ENCODE measurements at places on chromosomes 3 and 15.
A peak's percentile ranks its signal among the peaks of the same experiment; 100 is the strongest.

DNA sequence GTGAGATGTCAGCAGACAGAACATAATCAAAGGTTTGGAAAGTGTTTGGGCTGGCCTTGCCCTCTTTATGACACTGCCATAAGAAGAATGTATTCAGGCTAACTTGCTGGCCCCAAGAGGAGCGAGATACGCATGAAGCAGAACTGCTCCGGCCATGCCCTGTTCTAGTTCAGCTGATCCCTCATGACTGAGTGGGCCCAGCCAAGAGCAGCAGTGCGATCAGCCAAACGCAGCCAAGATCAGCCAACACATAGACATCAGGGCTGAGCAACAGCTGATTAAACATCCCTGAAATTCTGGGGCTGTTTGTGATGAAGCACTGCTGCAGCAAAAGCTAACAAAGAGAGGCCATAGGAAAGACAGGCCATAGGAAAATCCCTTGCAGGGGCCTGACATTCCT lies 24.1 kb downstream of the POMGNT2 start:
- no peak for DNase-seq

DNA sequence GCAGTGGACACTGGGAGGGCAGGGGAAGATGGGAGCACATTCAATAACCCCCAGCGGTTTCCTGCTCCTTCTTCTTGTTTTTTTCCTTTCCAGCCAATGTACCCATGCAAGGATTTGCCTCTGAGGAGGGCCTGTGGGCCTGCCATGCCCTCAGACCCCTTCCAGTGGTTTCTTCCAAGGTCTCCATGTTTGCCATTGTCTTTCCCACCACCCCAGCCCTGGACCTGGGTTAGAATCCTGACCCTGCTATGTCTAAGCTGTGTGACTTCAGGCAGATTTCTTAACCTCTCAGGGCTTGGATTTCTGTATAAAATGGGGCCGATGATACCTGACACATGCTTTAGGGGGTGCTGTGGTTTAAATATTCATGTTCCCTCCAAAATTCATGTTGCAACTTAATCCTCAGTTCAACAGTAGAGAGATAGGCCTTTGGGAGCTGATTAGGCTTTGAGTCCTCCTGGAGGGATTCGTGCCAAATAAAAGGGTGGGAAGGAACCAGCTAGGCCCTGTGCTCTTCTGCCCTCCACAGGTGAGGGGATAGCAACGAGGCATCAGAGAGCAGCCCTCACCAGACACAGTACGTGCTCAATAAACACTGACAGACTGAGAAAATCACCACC lies 46.3 kb upstream of the FLNB start:
- DNase-seq = no peak

GRCh38 chr3:71492566-71492965 lies 91.0 kb downstream of the FOXP1 start:
- no peak for DNase-seq

- DNase-seq = no peak
Observed at GRCh38 chr15:57422113-57422754, 45.9 kb downstream of the CGNL1 start.

- DNase-seq = no peak
Observed at GRCh38 chr3:12603969-12604368, 47.1 kb downstream of the MKRN2 start.

DNA sequence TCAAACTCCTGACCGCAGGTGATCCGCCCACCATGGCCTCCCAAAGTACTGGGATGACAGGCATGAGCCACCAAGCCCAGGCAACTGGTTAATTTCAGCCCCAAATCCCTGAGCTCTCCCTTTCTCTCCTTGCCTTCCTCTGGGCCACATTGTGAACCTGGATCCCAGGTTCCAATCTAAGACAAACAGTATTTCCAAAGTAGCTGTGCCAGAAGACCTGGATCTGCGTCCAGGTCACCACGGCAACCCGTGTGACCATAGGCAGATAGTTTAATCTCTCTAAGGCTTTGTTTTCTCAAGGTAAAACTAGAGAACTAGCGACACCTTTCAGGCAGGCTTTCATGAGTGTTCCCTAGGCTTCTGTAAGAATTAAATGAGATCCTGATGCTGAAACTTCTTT lies 5.9 kb upstream of the RBPMS2 start:
- no peak for DNase-seq

GRCh38 chr3:103609472-103609871 lies 1174.7 kb downstream of the ZPLD1 start:
- no peak for DNase-seq

DNA sequence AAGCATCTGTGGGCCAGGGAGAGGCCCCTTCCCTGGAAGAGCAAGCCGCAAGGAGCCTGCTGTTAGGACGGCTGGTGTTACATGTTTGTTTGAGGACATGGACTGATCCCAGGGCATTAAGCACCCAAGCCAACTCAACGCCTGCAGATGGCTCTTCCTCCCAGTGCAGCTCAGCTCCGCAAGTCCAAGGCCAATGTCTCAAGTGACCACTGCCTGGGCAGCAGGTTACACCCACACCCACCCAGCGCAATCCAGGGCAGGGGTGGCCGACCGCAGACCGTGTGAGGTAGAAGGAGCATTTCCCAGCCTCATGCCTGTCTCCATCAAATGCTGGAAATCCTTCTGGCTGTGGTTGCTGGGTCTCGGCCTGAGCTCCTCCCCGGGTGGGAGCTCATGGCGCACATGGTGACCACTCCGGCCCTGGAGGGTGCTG lies 14.5 kb downstream of the GP5 start:
- DNase-seq = no peak

GRCh38 chr3:23324745-23325144 lies 121.6 kb downstream of the UBE2E2 start:
- no peak for DNase-seq

- no peak for DNase-seq
Observed at GRCh38 chr3:176780766-176781165, 416.5 kb downstream of the TBL1XR1 start.

DNA sequence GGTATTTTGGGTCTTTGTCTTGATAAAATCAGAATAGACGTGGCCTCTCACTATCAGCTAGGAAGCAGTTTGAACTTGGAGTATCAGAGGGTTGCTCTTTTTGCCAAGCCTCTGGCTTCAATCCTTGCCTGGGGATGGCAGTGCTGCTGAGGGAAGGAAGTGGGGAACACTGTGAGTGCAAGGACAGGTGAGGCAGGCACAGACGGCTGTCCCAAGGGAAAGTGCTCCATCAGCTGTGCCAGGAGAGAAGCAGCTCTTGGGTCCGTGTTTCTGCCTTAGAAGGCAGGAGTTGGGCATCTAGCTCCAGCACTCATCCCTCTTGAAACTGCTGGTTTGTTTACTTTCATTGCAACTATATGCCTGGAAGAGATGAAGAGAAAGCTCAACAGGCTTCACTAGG lies 33.2 kb downstream of the PML start:
- no peak for DNase-seq

DNA sequence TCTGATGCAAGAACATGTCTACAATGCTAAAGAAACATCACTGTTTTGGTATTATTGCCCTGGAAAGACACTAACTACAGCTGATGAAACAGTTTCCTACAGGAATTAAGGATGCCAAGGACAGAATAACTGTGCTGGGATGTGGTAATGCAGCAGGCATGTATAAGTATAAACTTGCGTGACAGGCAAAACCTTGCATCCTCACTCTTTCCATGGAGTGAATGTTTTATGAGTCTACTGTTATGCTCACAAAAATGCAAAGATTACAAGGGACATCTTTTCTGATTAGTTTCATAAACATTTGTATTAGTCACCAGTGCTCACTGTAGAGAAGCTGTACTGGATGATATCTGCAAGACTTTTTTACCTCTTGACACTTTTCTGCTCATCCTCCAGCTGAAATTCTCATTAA lies 143.6 kb downstream of the NAALADL2 start:
- no peak for DNase-seq

DNA sequence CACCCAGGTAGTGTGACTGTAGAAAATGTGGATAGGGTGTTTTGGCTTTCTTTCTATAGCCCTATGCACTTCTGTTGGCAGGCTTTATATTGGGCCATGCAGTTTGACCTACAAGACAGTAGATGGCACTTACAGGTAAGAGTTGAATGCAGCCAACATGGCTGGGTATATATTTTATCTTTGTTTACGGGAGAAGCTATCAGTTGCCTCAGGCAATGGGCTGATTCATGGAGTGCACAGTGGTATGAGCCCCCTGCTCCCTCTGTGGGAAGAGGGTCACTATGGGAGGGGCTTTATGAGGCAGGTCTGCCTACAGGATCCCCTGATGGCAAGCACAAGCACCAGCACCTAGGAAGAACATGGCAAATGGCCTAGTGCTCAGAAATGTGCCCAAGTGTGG lies 301.2 kb upstream of the CDIN1 start:
- no peak for DNase-seq

DNA sequence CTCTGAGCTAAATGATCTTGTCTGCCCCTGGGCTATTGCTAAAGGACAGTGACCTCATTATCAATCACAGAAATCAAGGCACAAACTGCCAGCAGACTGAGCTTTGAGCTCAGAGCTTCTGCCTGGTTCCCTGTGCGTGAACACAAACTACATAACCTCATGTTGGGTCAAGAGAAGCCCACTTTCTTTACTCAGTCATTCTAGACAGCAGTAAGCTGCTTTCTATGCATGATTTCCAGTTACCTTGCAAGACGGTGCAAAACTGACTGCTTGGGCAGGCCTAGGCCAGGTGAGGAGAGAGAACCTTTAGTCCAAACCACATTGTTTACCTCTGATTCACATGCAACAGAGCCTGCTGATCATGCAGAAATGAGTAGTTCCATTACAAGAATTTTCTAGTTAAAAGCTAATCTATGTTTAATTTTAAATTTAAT lies 75.1 kb downstream of the ARRDC4 start:
- DNase-seq = no peak

GRCh38 chr15:39282663-39283208 lies 298.1 kb upstream of the THBS1 start:
- DNase-seq = no peak

DNA sequence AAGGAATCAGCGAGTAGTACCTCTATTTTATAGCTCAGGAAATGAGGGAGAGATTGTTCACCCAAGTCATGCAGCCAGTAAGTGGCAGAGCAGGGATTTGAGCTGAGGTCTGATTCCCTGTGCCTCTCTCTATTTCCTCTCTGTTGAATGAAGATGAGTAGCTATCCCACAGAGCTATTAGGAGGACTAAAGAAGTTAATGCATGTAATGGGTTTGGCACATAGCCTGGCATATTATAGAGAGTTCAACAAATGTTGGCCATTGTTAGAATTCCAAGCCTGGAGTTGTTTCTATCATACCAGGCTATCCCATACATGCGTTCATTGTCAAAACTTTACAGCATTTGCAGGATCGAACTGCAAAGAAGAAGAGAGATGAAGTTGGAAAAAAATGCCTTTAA lies 21.8 kb upstream of the KLHL6 start:
- DNase-seq = no peak

GRCh38 chr3:158483701-158484235 lies 87.2 kb upstream of the MLF1 start:
- DNase-seq = no peak

DNA sequence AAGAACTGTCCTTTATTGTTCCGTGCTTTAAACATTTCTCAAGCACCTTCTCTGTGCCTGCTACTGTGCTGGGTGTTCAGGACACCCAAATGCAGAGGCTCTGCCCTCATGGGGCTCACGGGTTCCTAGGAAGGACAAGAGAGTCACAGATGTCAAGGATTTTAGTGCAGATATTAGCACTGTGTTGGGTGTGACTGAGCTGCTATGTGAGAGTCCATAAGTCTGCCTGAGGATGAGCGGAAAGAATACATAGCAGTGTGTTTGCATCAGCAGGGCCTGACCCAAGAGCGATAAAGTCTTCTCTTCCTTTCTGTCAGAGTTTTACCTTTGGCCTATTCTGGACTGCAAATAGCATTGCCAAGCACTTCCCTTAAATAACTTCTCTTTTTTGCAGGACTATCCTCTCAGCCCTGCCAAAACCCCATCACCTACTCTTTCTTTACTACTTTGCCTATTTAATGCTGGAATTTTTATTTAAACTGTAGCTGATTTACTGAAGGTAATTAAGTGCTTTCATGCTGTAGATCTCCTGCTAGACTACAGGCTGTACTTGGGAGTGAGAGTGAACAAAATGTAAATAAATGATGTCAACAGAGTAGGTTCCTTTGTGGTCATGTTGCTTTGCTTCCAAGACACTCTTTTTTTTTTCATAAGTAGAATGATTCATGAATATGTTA lies 459.4 kb upstream of the TPRG1 start:
- DNase-seq = no peak

- DNase-seq = no peak
Observed at GRCh38 chr3:192433704-192434103, 293.6 kb downstream of the FGF12 start.

- no peak for DNase-seq
Observed at GRCh38 chr3:46576879-46577278, 10.8 kb upstream of the LRRC2 start.

DNA sequence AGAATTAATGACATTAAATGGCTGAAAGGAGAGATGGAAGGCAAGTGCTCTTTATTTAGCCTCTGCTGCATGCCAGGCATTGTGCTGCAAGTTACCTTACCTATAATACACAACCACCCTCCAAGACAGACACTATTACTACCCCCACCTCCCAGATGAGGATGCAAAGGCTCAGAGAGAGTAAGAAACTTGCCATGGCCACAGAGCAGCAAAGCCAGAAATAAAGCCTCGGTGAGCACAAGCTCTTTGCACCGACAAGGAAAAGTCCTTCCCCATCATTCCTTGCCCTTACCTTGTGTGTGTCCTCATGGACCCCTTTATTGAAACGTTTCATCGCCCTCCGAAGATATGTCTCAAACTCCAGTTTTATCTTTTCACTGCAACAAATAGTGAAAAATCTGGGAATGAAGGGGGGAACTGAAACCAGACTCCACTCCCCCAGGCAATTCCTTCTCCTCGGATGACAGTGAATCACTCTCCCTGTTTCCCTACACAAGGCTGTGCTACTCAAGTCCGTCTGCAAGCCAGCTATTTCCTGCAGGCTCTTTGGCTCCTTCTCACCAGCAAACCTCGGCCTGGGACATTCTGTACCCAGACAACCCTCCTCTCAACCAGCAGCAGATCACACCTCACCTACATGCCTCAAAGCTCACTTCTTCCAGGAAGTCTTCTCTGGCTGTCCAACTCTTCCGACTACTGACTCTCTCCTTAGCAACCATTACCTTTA lies 11.4 kb downstream of the XPC start:
- DNase-seq = no peak

- DNase-seq = peak; percentile 91
Observed at GRCh38 chr15:39782441-39783138, at the start of gene FSIP1. Gene FSIP1 (minus strand): TSS chr15:39782841. CDS start chr15:39776524, 6,317 bp downstream.

- no peak for DNase-seq
Observed at GRCh38 chr3:25173606-25174005, 254.5 kb upstream of the RARB start.
